ENCODE measurements at places on chromosomes 7 and 10.

- no peak for DNase-seq
Measured at GRCh38 chr7:136869991-136870865, 1.8 kb downstream of the CHRM2 start.

- no peak for DNase-seq
Measured at GRCh38 chr10:94043431-94043990, 49.8 kb downstream of the PLCE1 start.

GRCh38 chr10:493391-494148 is 195.9 kb downstream of the DIP2C start:
- DNase-seq, result no peak

GRCh38 chr10:132410056-132410778 is 13.2 kb downstream of the PWWP2B start:
- DNase-seq, result no peak

All from omental fat pad (tissue), 4 donors.